ENCODE measurements at places on chromosomes 7 and 10. TPM values are rescaled to one million over a fixed set of nuclear protein-coding genes. Genes with fewer than 3 reads are reported as not detected.

Gene PNLIPRP3
- not detected for total RNA-seq

Gene SEMA3A
- total RNA-seq, result not detected

Gene AKR1C8
- not detected for total RNA-seq

Gene ADIRF
- 7.9 TPM for total RNA-seq

Gene OR2A5
- total RNA-seq, result not detected

Gene FAM221A
- 6.5 TPM for total RNA-seq

Gene GIMAP7
- total RNA-seq, result not detected

Gene ORAI2
- total RNA-seq, result 167 TPM

Gene MEST
- 8.1 TPM for total RNA-seq

Gene ZNF138
- total RNA-seq, result 17.8 TPM

Gene MUC12
- total RNA-seq, result not detected

Gene ABHD11
- 15.9 TPM for total RNA-seq

Gene FAM180A
- total RNA-seq, result not detected

Gene ADCY1
- total RNA-seq, result not detected

Gene GHRHR
- not detected for total RNA-seq

Gene LIPF
- total RNA-seq, result not detected

Data from activated B cell treated with CpG ODN at 0.5 μM for 24 hours (primary cell).